ENCODE measurements at places on chromosomes 6 and 20.

GRCh38 chr6:137883400-137884148 is 16.5 kb downstream of the TNFAIP3 start:
- DNase-seq: peak; percentile 28
- H3K27me3 ChIP-seq: peaks cover 8% of the 10 kb centered on the region
- H3K27ac ChIP-seq: peak overlapping the region; percentile 96
- H3K4me3 ChIP-seq: peak overlapping the region; percentile 83

DNA sequence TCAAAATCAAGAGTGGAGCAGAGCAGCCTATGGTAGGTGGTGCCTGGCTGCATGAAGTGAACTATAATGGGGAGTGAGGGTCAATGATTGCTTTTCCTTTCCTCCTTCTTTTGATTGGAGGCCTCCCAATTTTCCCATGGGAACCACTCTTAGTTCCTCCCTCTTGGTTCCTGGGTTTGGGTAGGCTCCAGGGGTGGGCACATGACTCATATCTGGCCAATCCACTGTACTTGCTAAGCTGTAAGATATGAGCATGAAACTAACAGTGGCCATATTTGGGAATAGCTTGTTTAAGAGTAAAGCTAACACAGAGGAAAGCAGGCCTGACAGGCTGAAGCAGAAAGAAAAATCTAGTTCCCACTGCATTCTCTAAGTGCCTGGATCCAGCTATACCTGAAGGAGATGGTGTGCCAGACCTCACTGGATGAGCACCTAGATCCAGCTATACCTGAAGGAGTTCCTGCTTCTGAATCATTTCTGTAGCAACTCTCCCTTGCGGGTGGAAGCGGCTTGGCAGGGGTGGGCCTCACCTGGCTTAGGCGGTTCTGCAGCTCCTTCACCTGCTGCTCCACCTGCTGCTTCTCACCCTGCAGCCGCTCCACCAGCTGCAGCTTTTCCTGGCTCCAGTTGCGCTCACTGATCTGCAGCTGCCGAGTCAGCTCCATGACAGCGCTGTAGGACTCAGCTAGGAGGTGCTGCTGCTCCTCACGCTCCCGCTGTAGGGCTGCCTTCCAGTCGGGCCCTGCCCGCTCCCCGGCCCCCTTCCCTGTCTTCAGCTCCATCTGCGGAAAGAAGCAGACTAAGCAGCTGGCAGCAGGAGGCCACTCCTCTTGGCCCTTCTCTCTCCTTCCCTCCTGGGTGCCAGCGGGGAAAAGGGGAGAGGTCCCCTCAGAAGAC is 29.0 kb upstream of the DSN1 start:
- H3K36me3 ChIP-seq: no peaks in the 10 kb centered on the region
- DNase-seq: no peak
- H3K4me1 ChIP-seq: peaks cover 5% of the 10 kb centered on the region
- peak overlapping the region; percentile 79 for H3K27ac ChIP-seq

DNA sequence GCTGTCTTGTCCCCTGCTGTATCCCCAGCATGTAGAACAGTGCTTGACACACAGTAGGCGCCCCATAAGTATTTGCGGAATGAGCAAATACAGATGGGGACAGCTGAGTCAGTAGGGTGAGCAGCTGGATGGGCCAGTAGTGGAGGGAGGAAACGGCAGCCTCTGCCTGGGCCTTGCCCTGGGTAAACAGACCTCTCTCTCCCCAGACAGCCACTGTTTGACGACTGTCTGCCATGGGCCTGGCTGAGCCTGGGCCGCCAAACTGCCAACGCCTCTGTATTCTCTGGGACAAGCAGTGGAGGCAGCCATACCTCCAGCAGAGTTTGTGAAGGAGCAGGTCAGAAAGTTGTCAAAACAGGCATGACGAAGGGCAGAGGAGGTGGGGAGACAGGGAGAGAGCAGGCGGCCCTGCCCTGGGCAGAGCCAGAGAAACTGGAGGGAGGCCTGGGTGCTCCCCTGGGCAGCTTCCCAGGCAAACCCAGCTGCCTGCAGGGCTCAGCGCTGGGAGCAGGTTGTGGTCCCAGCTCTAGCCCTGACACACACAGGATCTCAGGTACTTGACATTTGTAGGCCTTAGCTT is 15.2 kb downstream of the HNF4A start:
- DNase-seq: no peak
- no peak overlapping the region for H3K27ac ChIP-seq
- H3K4me3 ChIP-seq: no peak overlapping the region
- no peaks in the 10 kb centered on the region for H3K36me3 ChIP-seq
- no peaks in the 10 kb centered on the region for H3K4me1 ChIP-seq

GRCh38 chr6:159450815-159451465 is 242.1 kb downstream of the SOD2 start:
- peaks cover 47% of the 10 kb centered on the region for H3K27me3 ChIP-seq
- no peak overlapping the region for H3K4me3 ChIP-seq
- H3K4me1 ChIP-seq: no peaks in the 10 kb centered on the region
- H3K36me3 ChIP-seq: no peaks in the 10 kb centered on the region

DNA sequence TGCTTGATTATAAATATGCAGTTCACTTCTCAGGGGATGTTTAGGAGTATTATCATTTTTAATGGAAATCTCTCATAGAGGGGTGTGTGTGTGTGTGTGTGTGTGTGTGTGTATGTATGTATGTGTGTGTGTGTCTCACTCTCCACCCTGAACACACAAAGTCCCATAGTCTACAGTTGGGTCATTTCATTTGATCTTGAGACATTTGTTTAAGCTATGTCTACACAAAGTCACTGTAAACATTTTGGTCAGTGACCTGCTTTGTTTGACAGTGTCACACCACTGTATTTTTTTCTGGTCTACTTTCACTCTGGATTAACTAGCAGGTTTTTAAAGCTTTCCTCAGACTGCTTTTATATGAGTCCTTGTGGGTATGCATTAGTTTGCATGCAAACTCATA is 215.2 kb downstream of the GRIK2 start:
- no peak overlapping the region for H3K27ac ChIP-seq
- H3K27me3 ChIP-seq: no peaks in the 10 kb centered on the region
- H3K4me1 ChIP-seq: no peaks in the 10 kb centered on the region
- no peaks in the 10 kb centered on the region for H3K36me3 ChIP-seq

GRCh38 chr6:78771586-78771985 is 95.8 kb upstream of the IRAK1BP1 start:
- H3K4me1 ChIP-seq: no peaks in the 10 kb centered on the region
- no peak overlapping the region for H3K4me3 ChIP-seq
- no peaks in the 10 kb centered on the region for H3K27me3 ChIP-seq
- no peak overlapping the region for H3K27ac ChIP-seq
- no peaks in the 10 kb centered on the region for H3K36me3 ChIP-seq

- H3K4me1 ChIP-seq: no peaks in the 10 kb centered on the region
- H3K27me3 ChIP-seq: peaks cover 8% of the 10 kb centered on the region
- no peak overlapping the region for H3K27ac ChIP-seq
- H3K36me3 ChIP-seq: no peaks in the 10 kb centered on the region
These were observed 159.5 kb upstream of the MAFB start for GRCh38 chr20:40848526-40848925.
